SK-N-SH (cell line): ENCODE measurements at places on chromosomes 3 and 15.

- no peak for DNase-seq
These were observed 22.3 kb downstream of the IFT80 start for GRCh38 chr3:160376681-160377080.

GRCh38 chr3:115478359-115478758, 145.0 kb upstream of the GAP43 start:
- no peak for DNase-seq

GRCh38 chr15:94383706-94384105, 152.3 kb downstream of the MCTP2 start:
- DNase-seq, result no peak

DNA sequence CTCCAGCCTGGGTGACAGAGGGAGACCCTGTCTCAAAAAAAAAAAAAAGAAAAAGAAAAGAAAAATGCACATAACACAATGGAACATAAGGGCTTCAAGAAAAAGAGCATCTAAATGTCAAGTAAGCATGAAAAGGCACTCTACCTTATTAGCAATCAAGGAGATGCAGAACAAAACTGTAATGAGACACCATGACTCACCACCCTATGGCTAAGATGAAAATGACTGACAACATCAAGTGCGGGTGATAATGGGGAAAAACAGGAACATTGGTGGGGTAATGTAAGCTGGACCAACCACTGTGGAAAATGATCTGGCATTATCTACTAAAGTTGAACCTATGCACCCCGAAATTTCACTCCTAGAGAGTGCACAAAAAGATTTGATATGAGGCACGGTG, 19.6 kb upstream of the NSMCE3 start:
- no peak for DNase-seq

GRCh38 chr15:35000511-35000910, 12.4 kb upstream of the ZNF770 start:
- DNase-seq, result no peak

DNA sequence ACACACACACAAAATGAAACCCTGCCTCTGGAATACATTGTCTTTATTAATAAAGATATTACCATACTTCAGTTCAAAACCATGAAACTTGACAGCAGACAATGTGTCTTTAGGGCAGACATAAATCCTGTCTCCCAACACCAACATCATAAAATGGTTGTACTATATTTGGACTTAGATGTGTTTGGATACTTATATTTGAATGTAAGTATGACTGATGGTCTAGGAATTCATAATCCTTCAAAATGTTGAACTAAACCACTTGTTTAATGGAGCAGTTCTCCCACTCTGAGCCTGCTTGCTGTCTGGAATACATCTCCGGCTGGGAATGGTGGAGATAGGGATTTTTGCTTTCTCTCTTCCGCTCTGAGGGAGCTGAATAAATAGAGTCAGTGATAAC, 10.6 kb downstream of the FBN1 start:
- no peak for DNase-seq

DNA sequence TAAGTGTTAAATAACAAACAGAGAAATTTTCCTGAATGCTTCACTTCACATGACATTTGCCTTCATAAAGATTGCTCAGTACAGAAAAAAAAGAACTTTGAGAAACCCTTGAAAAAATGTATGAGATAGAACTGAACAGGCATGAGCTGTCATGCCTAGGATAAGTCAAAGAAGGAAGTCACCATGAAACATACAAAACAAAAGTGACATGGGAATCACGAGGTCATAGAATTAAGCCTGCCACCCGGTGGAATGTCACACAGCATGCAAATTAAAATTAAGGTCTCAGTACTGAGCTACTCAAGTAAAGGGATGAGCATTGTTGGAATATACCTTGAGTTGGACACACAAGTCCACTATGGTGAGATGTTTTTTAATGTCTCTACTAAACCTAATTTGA, 652.5 kb upstream of the NECTIN3 start:
- DNase-seq, result no peak

GRCh38 chr3:126544596-126545281, 14.0 kb downstream of the C3orf22 start:
- DNase-seq, result peak; percentile 28
